Activated B cell treated with CpG ODN at 0.5 μM for 24 hours (primary cell): ENCODE measurements at places on chromosomes 5 and 9. TPM values are rescaled to one million over a fixed set of nuclear protein-coding genes. Genes with fewer than 3 reads are reported as not detected.

Gene PCDHB4
- not detected in 2 replicates for total RNA-seq

Gene MCTP1
- 0.86 and 1.9 TPM in 2 replicates for total RNA-seq

Gene IFNB1
- not detected in 2 replicates for total RNA-seq

Gene FRMD3
- total RNA-seq = 0.91 and 1.3 TPM in 2 replicates

Gene GPR151
- not detected in 2 replicates for total RNA-seq

Gene PAPPA
- total RNA-seq = not detected in 2 replicates

Gene CATSPER3
- 0.95 and 0.98 TPM in 2 replicates for total RNA-seq

Gene SLC36A2
- not detected in 2 replicates for total RNA-seq

Gene GBGT1
- total RNA-seq = 42.2 and 49.5 TPM in 2 replicates

DNA sequence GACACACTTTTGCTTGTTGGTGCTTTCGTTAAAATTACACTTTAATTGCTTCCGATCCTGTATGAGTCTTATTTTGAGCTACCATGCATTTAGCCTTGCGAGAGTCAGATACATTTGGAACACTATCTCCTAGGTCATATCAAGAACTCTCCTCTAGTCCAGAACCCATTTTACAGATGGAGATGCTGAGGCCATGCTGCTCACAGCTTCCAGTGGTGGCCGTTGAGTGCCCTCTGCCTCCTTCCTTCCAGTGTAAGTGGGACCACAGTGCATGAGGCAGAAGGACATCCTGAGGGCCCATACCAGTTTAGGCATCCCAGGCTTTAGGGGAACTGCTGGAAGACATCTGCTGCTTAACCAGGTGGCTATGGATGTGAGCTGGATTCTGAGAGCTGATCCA, 6.9 kb downstream of the CCNI2 start:
- DNase-seq = no peak

DNA sequence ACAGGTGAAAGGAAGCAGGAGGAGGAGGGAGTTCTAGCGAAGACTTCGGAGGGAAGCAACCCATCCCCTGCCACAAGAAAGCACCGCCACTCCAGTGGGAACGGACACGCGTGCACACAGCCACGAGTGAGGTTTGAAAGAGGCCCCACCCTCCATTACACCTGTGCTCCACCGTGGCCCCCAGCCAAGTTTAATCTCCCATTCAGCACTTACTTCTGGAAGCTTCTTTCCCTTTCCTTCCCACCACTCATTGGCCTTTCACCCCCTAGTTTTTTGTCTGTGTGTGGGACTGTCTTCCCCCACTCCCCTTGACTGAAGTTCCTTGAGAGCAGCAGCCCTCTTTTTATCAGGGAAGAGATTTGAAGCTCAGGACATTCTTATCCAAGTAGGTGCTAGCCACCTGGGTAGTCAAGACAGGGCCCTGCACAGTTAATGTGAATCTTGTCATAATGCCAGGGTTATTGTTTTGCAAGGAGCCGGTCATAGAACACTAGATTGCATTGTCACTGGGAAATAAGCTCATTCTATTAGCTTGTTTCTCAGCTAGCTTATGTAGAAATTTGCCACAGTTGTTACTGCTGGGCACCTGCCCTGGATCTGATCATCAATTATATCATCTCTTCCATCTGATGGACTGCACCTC, 256.0 kb downstream of the DOCK8 start:
- DNase-seq = no peak

DNA sequence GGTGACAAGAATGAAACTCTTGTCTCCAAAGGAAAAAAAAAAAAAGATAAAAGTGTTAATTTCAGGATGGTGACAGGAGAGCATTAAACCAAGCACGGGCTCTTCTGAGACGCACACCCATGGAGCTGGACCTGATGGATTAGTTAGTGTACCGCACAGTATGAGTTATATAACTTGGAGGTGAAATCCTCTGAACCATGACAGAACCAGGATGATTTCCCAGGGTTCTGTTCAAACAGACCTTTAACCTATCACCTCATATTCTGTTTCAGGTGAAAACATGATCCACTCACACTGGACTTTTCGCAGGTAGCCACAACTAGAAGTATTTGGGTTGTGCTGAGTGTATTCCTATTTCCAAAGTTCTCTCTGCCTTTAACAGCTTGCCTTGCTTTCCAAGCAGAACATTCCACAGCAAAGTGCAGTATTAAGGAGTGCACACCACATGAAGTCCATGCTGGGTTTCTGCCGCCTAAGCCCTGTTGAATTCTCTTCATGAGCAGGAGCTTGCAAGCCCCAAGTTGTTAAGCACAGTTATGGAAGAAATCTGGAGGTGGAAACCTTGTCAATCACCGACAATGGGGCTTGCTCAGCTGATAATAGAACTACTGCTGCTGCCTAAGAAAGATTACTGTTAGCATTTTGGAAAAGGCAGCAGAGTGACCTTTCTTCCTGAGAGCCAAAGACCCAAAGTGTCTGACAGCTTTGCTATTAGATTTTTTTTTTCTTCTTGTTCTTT, 461.7 kb downstream of the TLE1 start:
- no peak for DNase-seq

- DNase-seq = no peak
Observed at GRCh38 chr5:113093558-113093957, 117.0 kb downstream of the DCP2 start.

- no peak for DNase-seq
Observed at GRCh38 chr5:151697452-151697851, 10.7 kb upstream of the SPARC start.

GRCh38 chr5:180105827-180106312, 34.3 kb upstream of the RNF130 start:
- no peak for DNase-seq

- DNase-seq = no peak
Observed at GRCh38 chr9:136354592-136355085, 8.9 kb downstream of the DNLZ start.
